ENCODE measurements at places on chromosomes 1 and 21.

- DNase-seq = no peak
These were observed 13.3 kb downstream of the RNU5D-1 start for GRCh38 chr1:44717653-44718052.

- DNase-seq = no peak
These were observed 93.4 kb downstream of the PRDM16 start for GRCh38 chr1:3162322-3162882.

GRCh38 chr1:187032316-187032981 is 203.7 kb downstream of the PLA2G4A start:
- no peak for DNase-seq

DNA sequence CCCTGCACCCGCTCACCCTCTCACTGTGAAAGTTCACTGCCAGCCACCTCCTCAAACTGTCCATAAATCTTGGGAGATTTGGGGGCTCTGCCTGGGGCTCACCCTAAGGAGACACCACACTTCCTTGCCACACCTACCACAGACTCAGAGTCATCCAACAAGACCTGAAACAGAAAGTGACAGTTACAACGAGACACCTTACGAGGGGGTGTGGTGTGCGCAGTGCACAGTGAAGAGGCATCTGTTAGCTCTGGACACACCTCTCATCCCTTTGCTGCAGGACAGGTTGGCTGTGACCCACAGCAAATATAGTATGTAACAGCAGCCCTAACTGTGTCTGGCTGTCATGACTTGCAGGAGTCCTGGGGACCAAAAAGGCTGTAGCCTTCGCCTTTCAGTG is 190.2 kb downstream of the NR5A2 start:
- no peak for DNase-seq

DNA sequence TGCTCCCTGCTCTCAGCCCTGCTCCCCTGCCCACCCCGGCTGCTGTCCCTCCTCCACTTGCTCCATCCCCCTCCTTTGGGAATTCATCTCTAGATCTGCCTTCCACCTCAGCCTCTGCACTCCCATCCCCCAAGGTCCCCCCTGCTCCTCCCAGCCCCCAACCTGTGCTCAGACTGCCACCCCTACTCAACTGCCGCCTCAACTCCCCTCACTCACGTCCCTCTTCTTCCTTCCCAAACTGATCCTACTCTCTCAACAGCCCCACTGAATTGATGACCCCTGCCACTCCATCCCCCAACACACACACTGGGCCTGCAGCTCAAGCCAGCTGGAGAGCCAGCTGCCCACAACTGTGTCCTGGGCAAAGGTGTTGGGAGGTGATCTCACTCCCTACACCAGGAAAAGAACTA is 15.8 kb upstream of the ETV3L start:
- no peak for DNase-seq

GRCh38 chr21:43916691-43917514 is 51.9 kb downstream of the AGPAT3 start:
- no peak for DNase-seq

- no peak for DNase-seq
These were observed 128.0 kb downstream of the NTPCR start for GRCh38 chr1:233078396-233078795.

GRCh38 chr21:14569868-14570267 is 23.8 kb upstream of the SAMSN1 start:
- no peak for DNase-seq

DNA sequence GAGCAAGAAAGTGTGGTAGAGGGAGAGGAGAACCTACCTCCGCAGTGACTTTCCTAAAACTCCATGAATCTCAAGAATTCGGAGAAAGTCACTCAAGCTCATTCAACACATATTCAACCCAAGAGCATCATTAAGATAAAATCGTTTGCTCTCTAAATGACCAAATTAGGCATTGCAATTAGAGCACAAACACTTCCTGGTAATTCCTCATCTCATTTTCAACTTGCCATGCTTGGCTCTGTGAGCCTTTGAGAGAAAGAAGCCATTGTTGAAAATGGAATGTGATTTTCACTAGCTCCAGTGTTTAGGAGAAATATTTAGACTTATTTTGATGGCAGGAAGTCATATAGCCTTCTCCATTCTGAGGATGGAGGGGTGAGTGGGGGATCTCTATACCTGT is 52.5 kb downstream of the KAZN start:
- no peak for DNase-seq

DNA sequence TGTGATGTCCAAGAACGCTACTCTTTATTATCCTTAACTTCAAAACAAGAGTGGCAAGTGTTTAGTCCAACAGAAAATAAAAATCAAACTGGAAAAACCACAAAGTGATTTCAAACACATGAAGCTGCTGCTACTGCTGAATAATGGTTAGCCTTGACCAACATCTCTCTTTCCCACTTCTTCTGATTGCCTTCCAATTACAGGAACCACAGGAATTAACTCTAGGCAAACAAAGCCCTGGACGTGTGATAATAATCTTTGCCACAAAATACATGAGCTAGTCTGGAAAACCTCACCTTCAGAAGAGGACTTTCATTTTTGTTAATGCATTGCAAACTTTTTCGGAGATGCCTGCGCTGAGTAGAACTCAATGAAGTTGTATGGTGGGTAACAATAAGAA is 48.6 kb upstream of the COL11A1 start:
- no peak for DNase-seq

DNA sequence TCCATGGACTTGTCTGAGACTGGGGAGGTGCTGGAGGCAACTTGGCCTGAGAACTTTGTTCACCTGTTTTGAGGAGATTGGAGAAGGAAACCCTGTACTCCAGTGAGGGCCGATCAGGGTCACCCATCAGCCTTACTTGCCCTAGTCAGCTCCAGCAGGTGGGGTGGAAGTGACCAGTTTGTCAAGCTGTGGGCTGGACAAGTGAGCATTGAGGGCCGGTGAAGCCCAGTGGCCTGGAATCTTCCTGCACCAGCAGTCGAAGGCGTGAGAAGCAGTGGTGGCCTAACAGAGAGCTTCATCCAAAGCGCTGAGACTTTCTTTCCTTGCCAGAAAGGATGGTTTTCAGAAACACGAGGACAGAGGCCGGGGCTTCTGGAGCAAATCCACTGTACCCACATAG is 9.6 kb downstream of the SLC37A1 start:
- no peak for DNase-seq

DNA sequence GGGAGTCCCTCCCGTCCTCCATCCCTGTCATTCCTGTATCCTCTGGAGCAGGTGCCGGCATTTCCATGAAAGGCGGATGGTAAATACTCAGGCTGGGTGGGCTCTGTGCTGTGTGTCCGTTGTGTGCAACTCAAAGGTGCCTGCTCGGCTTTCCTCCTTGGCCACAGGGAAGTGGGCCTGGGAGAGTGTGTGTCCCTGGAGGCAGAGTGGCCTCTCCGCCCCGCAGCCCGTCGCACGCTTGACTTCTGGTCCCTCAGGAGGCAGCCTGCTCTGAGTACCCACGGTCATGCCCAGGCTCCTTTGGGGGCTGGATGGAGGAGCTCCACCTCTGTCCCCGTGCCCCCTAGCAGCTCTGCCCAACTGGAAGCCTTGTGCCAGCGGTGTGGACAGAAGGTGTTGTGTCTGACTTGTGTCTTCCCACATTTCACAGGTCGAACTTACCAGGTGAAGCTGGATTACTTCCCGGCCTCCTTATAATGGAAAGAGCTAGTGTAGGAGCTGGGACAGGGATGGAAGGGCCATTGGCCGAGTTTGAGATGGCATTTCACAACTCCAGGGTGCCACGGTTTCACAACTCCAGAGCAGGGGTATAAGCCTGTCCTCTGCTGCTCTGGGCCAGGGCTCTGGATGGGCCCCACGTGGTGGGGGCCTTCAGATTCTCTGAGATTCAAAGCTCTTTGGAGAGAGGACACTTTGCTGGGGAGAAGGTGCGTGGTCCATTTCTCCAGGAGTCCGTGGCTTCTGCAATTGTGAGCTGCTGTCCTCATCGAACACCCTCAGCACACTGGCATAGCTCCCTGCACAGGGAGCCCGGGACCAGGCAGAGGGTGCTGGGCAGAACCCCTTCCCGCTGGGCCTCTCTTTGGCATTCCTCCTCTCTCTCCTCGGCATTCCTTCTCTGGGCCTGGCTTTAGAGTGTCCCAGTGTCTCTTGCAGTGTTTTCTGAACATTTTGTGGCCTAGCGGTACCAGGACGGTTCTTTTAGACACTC is 152.7 kb upstream of the COL6A1 start:
- no peak for DNase-seq

DNA sequence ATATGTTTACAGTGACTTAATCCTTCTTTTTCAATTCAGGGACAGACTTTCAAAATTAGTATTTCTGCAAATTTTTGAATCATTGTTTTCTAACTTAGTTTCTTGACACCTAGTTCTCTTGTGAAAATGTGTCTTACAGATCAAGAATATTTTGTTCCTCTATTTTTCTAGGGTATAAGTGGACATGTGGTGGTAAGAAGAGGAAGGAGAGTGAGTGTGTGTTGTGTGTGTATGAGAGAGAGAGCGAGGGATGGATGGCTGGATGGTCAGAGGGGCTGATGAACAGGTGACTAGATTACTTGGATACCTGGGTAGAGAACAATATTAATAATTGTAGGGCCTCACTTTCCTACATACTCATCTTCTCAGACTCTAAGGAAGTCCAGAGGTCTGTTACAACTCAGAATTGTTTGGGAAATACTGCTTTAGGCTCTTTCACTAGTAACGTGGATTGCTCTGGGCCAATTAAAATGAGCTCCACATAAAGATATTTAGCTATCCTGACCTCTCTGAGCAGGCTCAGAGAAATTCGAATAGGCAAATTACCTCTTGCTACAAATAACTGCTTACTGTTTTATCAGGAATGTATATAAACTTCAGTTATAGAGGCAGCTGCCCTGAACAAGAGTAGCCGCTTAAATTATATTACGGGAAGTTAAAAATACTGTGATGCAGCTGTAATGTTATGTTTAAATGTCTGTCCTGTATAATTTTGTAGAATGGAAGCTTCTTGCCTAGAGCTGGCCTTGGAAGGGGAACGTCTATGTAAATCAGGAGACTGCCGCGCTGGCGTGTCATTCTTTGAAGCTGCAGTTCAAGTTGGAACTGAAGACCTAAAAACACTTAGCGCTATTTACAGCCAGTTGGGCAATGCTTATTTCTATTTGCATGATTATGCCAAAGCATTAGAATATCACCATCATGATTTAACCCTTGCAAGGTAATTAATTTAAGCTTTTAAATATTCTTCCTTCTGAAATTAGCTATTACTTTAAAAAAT is 19.7 kb downstream of the GPSM2 start:
- DNase-seq = peak; percentile 39

DNA sequence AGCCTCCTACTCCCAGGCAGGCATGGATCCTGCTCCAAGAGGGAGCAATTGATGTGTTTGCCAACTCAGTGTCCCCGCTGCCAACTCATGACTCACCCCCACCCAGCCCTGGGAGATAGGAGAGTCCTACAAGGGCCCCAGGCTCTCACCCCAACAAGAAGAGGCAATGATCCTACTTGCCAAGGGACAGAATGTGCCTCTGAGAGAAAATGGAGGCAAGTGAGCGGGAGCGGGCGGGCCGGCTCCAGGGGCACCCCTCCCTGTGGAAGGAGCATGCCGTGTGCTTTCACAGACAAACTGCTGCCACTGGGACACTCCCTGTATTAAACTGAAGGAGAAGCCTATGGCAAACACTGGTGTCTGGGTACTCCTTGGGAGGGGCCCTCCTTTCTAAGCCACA is 16.7 kb downstream of the PKP1 start:
- peak; percentile 72 for DNase-seq

GRCh38 chr1:119737040-119737682 is 25.4 kb downstream of the PHGDH start:
- DNase-seq = no peak

- no peak for DNase-seq
These were observed 60.0 kb downstream of the NRIP1 start for GRCh38 chr21:15004721-15005370.

GRCh38 chr21:45316871-45317397 is 29.2 kb upstream of the POFUT2 start:
- no peak for DNase-seq

GRCh38 chr1:9112961-9113880 is 15.7 kb downstream of the GPR157 start:
- peak; percentile 84 for DNase-seq

- DNase-seq = peak; percentile 39
These were observed 151.8 kb upstream of the B3GALT2 start for GRCh38 chr1:193338194-193338593.

- DNase-seq = peak; percentile 13
These were observed 1609.6 kb upstream of the B3GALT2 start for GRCh38 chr1:194795917-194796593.
